ENCODE measurements at places on chromosomes 7 and 10.

DNA sequence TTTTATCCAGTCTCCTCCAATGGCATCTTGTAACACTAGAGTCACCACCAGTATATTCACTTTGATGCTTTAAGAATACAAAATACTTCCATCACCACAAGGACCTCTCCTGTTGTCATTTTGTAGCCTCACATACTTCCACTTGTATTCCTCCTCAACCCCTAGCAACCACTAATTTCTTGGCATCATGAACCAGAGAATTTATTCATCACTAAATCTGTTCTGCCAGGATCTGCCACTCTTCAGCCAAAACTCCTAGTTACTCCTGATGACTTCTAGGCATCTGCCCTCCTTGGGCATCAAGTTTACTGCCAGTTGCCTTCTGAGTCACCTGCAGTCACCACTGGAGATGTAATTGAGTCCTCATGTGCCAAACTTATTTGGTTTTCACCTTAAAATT lies 906.8 kb downstream of the CNTNAP2 start:
- no peak for DNase-seq

DNA sequence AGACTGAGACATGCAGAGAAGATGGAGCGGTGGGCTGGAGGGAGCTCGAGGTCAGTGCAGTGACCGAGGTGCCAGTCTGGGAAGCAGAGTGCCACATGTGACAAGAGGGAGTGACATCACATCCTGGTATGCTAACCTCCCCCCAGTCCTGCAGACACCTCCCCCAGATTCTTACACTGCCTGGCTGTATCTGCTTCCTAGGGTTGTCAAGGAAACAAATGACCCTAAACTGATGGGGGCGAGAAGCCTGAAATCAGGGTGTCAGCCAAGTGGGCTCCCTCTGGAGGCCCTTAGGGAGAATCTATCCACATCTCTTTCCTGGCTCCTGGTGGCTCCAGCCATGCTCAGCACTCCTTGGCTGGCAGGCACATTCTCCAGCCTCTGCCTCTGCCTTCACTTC lies 316.1 kb upstream of the ZMIZ1 start:
- no peak for DNase-seq

GRCh38 chr10:69948261-69948660 lies 104.4 kb upstream of the MACROH2A2 start:
- no peak for DNase-seq

GRCh38 chr7:75687246-75688088 lies 51.3 kb downstream of the HIP1 start:
- no peak for DNase-seq

- no peak for DNase-seq
Observed at GRCh38 chr10:129465796-129466702, 992 bp upstream of the MGMT start.

DNA sequence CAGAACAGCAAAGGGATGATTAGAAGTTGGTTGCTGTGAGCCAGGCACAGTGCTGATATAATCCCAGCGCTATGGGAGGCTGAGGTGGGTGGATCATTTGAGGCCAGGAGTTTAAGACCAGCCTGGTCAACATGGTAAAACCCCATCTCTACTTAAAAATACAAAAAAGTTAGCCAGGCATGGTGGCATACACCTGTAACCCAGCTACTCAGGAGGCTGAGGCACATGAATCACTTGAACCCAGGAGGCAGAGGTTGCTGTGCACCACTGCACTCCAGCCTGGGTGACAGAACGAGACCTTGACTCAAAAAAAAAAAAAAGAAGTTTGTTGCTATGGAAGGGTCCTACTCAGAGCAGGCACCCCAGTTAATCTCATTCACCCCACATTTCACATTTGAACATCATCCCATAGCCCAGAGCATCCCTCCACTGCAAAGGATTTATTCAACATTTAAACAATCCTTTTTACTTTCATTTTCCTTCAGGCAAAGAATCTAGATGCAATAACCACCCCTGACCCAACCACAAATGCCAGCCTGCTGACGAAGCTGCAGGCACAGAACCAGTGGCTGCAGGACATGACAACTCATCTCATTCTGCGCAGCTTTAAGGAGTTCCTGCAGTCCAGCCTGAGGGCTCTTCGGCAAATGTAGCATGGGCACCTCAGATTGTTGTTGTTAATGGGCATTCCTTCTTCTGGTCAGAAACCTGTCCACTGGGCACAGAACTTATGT lies 4.1 kb downstream of the IL6 start:
- DNase-seq = no peak

DNA sequence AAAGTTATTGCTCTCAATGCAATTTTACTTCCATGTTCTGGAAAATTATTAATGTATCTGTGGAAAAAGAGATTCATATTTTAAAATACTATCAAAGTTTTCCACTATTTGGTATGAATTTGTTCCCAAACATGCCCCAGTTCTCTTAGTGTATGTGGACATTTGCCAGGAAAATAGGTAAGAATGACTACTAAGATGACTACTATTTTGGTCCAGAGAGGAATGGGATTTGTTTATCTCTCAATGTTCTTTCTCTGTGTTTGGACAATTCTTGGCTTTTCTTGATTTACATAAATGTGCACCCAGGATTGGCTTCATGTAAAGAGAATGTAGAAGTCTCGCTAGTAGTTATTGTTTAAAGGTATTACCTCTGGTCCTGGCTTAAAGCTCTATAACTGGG lies 60.3 kb upstream of the POT1 start:
- DNase-seq = no peak

DNA sequence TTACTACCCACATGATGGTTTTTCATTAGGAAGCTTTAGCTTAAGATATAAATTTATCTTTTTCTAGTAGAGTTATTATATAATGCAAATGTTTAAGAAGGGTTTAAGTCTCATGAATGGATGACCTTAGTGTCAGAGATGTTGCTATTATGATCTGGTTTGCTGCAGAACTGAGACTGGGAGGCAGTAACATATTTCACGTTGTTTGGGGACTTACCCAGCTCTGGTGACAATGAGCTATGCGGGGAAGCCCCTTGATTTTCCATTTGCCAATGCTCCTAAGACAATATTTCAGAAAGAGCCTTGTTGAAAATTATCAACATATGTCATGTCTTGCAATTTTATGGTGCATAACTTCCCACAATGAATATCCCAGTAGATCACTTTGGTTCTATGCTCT lies 754.6 kb downstream of the REEP3 start:
- no peak for DNase-seq

DNA sequence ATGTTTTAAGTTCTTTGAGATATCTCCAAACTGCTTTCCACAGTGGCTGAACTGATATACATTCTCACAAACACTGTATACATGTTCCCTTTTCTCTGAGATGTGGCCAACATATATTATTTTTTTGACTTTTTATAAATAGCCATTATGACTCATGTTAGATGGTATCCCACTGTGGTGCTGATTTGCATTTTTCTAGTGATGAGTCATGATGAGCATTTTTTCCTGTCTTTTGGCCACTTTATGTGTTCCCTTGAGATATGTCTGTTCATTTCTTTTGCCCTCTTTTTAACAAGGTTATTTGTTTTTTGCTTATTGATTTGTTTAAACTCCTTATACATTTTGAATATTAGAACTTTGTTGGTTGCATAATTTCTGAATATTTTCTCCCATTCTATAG lies 1055.1 kb downstream of the NXPH1 start:
- DNase-seq = no peak

DNA sequence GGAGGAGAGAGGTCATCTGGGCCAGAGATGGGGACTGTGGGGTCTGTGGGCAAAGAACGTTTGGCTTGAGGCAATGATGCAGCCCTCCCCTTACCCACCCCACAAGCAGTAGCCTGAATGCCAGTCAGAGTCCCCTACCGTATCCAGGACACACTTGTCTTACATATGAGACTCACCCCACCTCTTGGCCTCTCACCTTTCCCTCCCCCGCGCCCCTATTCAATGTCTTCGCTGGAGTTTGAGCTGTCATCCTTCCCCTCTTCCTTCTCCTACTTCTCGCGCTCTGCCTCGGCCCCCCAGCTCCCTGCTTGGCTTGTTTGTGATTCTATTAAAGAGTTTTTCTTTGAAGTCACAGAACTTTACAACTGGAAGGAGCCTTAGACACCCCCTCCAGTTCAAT lies 8.9 kb downstream of the PRRT4 start:
- DNase-seq = no peak

- no peak for DNase-seq
Observed at GRCh38 chr7:467393-467828, 52.2 kb downstream of the PDGFA start.

DNA sequence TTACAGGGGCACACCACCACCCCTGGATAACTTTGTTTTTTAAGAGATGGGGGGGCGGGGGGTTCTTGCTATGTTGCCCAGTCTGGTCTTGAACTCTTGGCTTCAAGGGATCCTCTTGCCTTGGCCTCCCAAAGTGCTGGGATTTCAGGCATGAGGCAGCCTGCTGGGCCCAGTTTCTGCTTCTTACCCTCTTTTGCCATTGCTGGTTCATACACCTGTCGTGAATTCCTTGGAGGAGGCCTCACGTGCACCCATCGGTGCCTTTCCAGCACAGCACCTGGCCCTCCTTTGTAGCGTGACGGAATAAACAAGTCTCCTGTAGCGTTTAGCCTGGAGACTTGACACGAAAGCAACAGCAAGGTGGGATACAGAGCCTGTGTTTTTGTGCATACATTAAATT lies 75.5 kb downstream of the CARD11 start:
- no peak for DNase-seq

- DNase-seq = no peak
Observed at GRCh38 chr7:80900583-80901576, 18.0 kb downstream of the SEMA3C start.

DNA sequence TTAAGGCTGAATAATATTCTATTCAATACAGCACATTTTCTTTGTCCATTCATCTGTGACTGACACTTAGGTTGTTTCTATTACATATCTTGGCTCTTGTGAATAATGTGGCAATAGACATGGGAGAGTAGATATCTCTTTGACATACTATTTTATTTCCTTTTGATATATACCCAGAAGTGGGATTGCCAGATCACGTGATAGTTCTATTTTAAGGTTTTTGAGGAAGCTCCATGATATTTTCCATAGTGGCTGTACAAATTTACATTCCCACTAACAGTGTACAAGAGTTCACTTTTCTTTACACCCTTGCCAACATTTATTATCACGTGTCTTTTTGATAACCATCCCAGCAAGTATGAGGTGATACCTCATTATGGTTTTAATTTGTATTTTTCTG lies 1114.7 kb downstream of the CNTNAP2 start:
- no peak for DNase-seq

DNA sequence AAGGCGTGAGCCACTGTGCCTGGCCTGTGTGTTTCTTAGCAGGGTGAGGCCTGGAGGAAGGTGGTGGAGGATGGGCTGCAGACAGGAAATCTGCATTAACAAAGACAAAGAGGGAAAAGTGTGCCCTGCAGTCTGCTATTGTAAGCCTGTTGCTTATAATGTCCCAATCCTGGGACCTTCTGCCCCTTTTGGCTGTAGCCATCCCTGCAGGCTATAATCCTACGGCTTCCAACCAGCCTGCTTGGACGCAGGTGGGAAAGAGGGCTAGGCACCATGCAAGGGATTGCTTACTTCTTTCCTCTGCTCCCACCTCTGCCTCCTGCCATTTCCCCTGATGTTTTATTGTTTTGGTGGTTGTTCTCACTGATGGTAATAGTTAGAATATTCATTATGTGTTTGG lies 434.3 kb downstream of the PLXNA4 start:
- DNase-seq = no peak

DNA sequence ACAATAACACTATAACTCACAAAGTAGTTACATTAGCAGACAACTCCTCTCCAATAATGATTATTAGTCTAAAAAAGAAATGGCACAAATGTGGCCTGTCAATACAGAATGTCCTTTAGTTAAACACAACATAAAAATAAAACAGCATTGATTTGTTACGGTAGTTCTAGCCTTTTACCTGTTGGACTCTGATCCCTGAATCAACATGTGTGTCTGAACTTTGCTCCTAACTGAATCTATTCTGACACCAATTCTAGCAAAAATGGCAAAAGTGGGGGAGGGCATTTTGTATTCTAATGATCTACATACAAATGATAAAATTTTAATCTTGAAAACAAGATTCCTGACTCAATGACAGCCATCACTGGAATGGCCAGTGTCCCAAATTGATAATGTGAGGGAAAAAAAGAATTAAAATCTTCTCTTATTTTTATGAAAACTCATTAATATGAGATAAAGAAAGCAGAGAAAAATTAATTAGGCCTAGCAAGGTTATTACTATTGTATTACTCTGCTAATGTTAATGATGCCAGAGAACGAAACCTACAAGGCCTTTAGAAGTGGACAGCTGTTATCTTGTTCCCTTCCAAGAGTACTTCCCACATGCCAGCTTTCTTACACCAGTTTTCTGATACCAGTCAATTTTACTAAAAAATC lies 30.2 kb downstream of the FRA10AC1 start:
- no peak for DNase-seq

DNA sequence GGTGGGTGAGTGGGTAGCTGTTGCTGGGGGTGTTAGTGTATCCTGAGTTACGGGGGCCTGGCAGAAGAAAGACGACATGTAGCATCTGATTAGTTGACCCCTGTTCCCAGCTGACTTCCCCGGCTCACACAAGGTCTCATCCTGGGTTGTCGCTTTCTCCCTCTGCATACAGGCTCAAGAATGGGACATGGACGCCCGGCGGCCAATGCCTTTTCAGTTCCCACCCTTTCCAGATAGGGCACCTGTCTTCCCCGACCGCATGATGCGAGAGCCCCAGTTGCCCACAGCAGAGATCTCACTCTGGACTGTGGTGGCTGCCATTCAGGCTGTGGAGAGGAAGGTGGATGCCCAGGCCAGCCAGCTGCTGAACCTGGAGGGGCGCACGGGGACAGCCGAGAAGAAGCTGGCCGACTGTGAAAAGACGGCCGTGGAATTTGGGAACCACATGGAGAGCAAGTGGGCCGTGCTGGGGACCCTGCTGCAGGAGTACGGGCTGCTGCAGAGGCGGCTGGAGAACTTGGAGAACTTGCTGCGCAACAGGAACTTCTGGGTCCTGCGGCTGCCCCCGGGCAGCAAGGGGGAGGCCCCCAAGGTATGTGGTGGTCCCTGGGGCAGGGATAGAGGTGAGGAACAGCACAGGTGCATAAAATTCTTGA lies 2.9 kb downstream of the ZNF282 start:
- DNase-seq = no peak

DNA sequence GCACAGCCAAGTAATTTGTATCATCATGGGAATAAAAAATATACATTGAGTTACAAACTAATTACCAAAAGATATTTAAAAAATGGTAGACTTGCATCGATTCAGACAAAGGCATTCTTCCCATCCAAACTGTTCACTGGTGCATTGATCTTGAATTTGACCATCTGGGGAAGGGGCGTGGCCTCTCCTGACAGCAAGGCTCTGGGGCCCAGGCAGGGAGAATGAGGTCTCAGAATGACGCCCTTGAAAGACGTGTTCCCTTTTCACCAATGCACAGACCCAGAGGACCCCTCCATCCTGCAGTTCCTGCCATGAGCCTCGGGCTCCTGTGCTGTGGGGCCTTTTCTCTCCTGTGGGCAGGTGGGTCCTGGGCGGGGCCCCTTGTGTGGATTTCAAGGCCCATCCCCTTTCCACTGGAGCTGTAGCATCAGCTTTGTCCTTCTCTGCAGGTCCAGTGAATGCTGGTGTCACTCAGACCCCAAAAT lies 91.1 kb upstream of the PRSS58 start:
- DNase-seq = no peak

- DNase-seq = no peak
Observed at GRCh38 chr7:120915314-120916105, 35.1 kb upstream of the ING3 start.
